NCI-H2081 treated with DMSO at 0.1 percent for 48 hours (cell line): ENCODE measurements at places on chromosomes 4 and X.

GRCh38 chr4:109319684-109320083 lies 17.2 kb upstream of the COL25A1 start:
- no peak for DNase-seq

GRCh38 chr4:138945401-138945800 lies 70.2 kb upstream of the NOCT start:
- DNase-seq = no peak

- no peak for DNase-seq
These were observed 359.7 kb downstream of the ADAM29 start for GRCh38 chr4:175277816-175278215.

- no peak for DNase-seq
These were observed 244.3 kb downstream of the PTTG2 start for GRCh38 chr4:38204339-38205035.

DNA sequence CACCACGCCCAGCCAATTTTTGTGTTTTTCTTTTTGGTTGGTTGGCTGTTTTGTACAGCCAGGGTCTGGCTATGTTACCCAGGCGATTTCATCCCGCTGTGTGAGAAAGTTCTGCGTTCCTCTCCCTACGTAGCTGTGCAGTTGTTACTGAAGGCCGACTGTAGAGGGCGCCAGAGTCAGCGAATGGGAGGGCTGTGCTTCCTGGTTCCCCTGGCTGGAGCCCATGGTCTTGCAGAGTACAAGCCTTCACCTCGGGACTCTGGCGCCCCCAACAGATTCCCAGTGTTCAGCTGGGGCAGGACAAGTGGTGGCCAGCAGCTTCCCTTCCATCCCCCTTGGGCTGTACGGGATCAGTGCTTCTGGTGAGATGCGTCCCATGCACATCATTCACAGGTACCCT lies 5.6 kb upstream of the CT45A1 start:
- DNase-seq = no peak

- no peak for DNase-seq
These were observed 36.6 kb downstream of the SEL1L3 start for GRCh38 chr4:25826074-25826752.

DNA sequence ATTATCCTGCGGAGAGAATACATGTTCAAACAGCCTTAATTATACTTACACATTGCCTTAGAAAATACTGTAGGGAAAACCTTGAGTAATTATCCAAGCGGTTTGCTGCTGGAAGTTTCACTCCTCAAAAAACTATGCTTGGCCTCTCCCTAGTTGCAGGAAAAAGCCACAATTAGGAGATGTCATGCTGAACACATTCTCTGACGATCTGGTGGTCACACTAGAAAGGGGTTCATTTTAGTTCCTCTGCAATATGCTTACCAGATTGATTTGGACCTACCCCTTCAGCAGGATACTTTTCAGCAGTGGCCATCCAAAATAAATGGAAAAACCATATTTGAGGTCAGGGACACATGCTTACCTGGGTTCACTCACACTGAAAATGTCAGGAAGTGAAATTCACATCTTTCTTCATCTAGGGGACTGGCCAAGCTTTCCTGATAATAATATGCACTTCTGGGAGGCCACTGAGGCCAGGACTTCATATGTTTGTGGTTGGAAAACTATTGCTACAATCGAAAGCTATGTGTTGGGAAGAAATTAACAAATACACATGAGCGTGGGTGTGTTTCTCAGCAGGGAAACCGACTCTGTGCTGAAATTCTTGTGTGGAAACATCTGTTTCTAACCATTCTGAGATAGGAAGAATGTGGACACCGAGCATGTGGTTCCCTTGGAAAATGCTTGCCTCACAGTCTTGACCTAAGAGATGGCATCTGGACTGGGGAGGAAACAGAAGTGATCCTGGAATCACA lies 68.8 kb downstream of the ATXN3L start:
- no peak for DNase-seq

GRCh38 chr4:144970597-144970996 lies 127.4 kb downstream of the ANAPC10 start:
- no peak for DNase-seq

DNA sequence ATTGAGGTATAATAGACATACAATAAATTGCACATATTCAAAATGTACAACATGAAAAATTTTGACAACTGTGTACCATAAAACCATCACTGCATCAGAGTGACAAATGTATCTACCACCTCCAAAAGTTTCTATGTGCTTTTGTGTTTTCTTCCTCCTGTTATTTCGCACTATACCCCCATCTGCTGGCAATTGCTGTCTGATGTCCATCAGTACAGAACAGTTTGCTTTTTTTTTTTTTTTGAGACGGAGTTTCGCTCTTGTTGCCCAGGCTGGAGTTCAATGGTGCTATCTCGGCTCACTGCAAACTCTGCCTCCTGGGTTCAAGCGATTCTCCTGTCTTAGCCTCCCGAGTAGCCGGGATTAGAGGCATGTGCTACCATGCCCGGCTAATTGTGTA lies 154.3 kb upstream of the GIMD1 start:
- DNase-seq = no peak
